ENCODE measurements at places on chromosomes 5 and 9. TPM values are rescaled to one million over a fixed set of nuclear protein-coding genes. Genes with fewer than 3 reads are reported as not detected.

Gene ECSCR
- polyA plus RNA-seq = 5.1 TPM

Gene KCNMB1
- 0.76 TPM for polyA plus RNA-seq

Gene LYSMD3
- 2.5 TPM for polyA plus RNA-seq

Gene CAMLG
- 24.1 TPM for polyA plus RNA-seq

Gene FGFR4
- polyA plus RNA-seq = 69.6 TPM

Gene PCDHA1
- polyA plus RNA-seq = 0.04 TPM

Gene CDHR2
- polyA plus RNA-seq = 0.89 TPM

Gene RNF183
- 0.46 TPM for polyA plus RNA-seq

Gene AQP7
- polyA plus RNA-seq = 12.0 TPM

Gene PRUNE2
- polyA plus RNA-seq = 19.1 TPM

Gene SHLD3
- 2.3 TPM for polyA plus RNA-seq

Gene LRRC19
- polyA plus RNA-seq = not detected

Gene SLC46A2
- not detected for polyA plus RNA-seq

Gene RUSC2
- polyA plus RNA-seq = 27.1 TPM

Gene NCS1
- 4.7 TPM for polyA plus RNA-seq

Gene PIP5KL1
- 2.5 TPM for polyA plus RNA-seq

Gene BICD2
- polyA plus RNA-seq = 4.9 TPM

Gene PELO
- 2.0 TPM for polyA plus RNA-seq

Gene TMEM215
- polyA plus RNA-seq = not detected

Gene TEX48
- not detected for polyA plus RNA-seq

Gene MRPS2
- 30.3 TPM for polyA plus RNA-seq

Gene PCA3
- polyA plus RNA-seq = 0.07 TPM

Gene PCDHB15
- polyA plus RNA-seq = 1.8 TPM

Gene AK8
- 0.53 TPM for polyA plus RNA-seq

Gene SEMA6A
- polyA plus RNA-seq = 8.9 TPM

Gene PCDHB10
- polyA plus RNA-seq = 0.30 TPM

Gene TEK
- polyA plus RNA-seq = 3.4 TPM

Gene LECT2
- not detected for polyA plus RNA-seq

Gene TMOD1
- polyA plus RNA-seq = 12.2 TPM

Gene ARL14EPL
- not detected for polyA plus RNA-seq

Gene FRRS1L
- 0.42 TPM for polyA plus RNA-seq

Gene SNAPC3
- 8.6 TPM for polyA plus RNA-seq

Gene GRXCR2
- not detected for polyA plus RNA-seq

Gene SLCO4C1
- 0.19 TPM for polyA plus RNA-seq

Gene ANKH
- polyA plus RNA-seq = 36.0 TPM

Gene KCNV2
- polyA plus RNA-seq = not detected

Gene ITGA1
- polyA plus RNA-seq = 1.9 TPM

Gene HEMGN
- polyA plus RNA-seq = not detected
